Esophagus squamous epithelium (tissue), 5 donors: ENCODE measurements at places on chromosomes 3 and 15. TPM values are rescaled to one million over a fixed set of nuclear protein-coding genes. Genes with fewer than 3 reads are reported as not detected.
A peak's percentile ranks its signal among the peaks of the same experiment; 100 is the strongest.

- H3K27ac ChIP-seq: peak overlapping the region; percentile 94
- no peak for DNase-seq
- peaks cover 15% of the 10 kb centered on the region for H3K4me1 ChIP-seq
- peak overlapping the region; percentile 88 for H3K4me3 ChIP-seq
- no peaks in the 10 kb centered on the region for H3K27me3 ChIP-seq
These were observed 691 bp downstream of the MAP2K1 start for GRCh38 chr15:66387163-66388042.

GRCh38 chr15:61621146-61621545 lies 392.0 kb upstream of the RORA start:
- no peak for DNase-seq
- H3K4me3 ChIP-seq: no peak overlapping the region
- no peak overlapping the region for H3K27ac ChIP-seq
- H3K27me3 ChIP-seq: no peaks in the 10 kb centered on the region

GRCh38 chr15:48987142-48987541 lies 23.4 kb upstream of the SHC4 start:
- no peaks in the 10 kb centered on the region for H3K27me3 ChIP-seq
- no peak for DNase-seq
- H3K27ac ChIP-seq: no peak overlapping the region
- peaks cover 29% of the 10 kb centered on the region for H3K36me3 ChIP-seq

- peak overlapping the region; percentile 72 for H3K27ac ChIP-seq
- no peak overlapping the region for H3K4me3 ChIP-seq
- peaks cover 11% of the 10 kb centered on the region for H3K4me1 ChIP-seq
These were observed 87.8 kb upstream of the LMOD3 start for GRCh38 chr3:69210068-69210730.

GRCh38 chr3:110504401-110504800 lies 567.2 kb upstream of the NECTIN3 start:
- H3K27ac ChIP-seq: no peak overlapping the region
- H3K27me3 ChIP-seq: no peaks in the 10 kb centered on the region

GRCh38 chr3:42710323-42711021 lies 7.9 kb upstream of the HHATL start:
- H3K36me3 ChIP-seq: no peaks in the 10 kb centered on the region
- H3K4me3 ChIP-seq: no peak overlapping the region
- H3K4me1 ChIP-seq: no peaks in the 10 kb centered on the region
- no peaks in the 10 kb centered on the region for H3K27me3 ChIP-seq

DNA sequence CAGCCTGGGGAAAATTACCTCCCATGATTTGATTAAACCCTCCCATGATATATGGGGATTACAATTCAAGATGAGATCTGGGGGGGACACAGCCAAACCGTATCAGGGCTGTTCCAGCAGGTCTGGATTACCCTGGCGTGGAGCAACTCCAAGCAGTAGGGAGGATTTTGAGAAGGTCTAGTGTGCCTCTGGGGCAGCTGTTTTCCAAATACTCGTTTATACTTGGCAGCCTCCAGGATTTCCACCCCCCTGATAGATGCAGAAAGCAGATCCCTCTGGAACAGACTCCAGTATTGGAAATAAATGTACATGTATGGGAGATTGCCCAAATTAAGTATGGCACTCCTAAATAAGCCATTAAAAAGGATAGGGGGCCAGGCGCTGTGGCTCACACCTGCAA lies 7.7 kb upstream of the IRAK2 start:
- H3K27me3 ChIP-seq: no peaks in the 10 kb centered on the region
- no peak overlapping the region for H3K27ac ChIP-seq
- H3K36me3 ChIP-seq: no peaks in the 10 kb centered on the region
- H3K4me1 ChIP-seq: peaks cover 4% of the 10 kb centered on the region
- no peak overlapping the region for H3K4me3 ChIP-seq

GRCh38 chr3:58119186-58119585 lies 91.6 kb downstream of the DNASE1L3 start:
- peaks cover 58% of the 10 kb centered on the region for H3K4me1 ChIP-seq
- no peak overlapping the region for H3K4me3 ChIP-seq
- no peaks in the 10 kb centered on the region for H3K27me3 ChIP-seq
- DNase-seq: no peak
- peaks cover 13% of the 10 kb centered on the region for H3K36me3 ChIP-seq

- H3K27ac ChIP-seq: no peak overlapping the region
- H3K4me1 ChIP-seq: no peaks in the 10 kb centered on the region
- no peak for DNase-seq
- H3K27me3 ChIP-seq: no peaks in the 10 kb centered on the region
These were observed 40.6 kb upstream of the NMNAT3 start for GRCh38 chr3:139718415-139718814.

- peaks cover 12% of the 10 kb centered on the region for H3K27me3 ChIP-seq
- no peak for DNase-seq
- H3K4me1 ChIP-seq: no peaks in the 10 kb centered on the region
These were observed 7.7 kb downstream of the ITIH1 start for GRCh38 chr3:52784931-52785590.

- no peak overlapping the region for H3K27ac ChIP-seq
- H3K36me3 ChIP-seq: no peaks in the 10 kb centered on the region
- H3K4me3 ChIP-seq: no peak overlapping the region
- H3K27me3 ChIP-seq: no peaks in the 10 kb centered on the region
These were observed 73.7 kb downstream of the OCA2 start for GRCh38 chr15:28025413-28025812.

GRCh38 chr15:87120555-87120954 lies 1040.9 kb downstream of the AGBL1 start:
- no peaks in the 10 kb centered on the region for H3K27me3 ChIP-seq
- DNase-seq: no peak
- no peak overlapping the region for H3K4me3 ChIP-seq
- H3K27ac ChIP-seq: no peak overlapping the region

- H3K4me1 ChIP-seq: no peaks in the 10 kb centered on the region
- no peak overlapping the region for H3K4me3 ChIP-seq
- no peaks in the 10 kb centered on the region for H3K36me3 ChIP-seq
These were observed 416.1 kb downstream of the ROBO1 start for GRCh38 chr3:79351699-79352098.

DNA sequence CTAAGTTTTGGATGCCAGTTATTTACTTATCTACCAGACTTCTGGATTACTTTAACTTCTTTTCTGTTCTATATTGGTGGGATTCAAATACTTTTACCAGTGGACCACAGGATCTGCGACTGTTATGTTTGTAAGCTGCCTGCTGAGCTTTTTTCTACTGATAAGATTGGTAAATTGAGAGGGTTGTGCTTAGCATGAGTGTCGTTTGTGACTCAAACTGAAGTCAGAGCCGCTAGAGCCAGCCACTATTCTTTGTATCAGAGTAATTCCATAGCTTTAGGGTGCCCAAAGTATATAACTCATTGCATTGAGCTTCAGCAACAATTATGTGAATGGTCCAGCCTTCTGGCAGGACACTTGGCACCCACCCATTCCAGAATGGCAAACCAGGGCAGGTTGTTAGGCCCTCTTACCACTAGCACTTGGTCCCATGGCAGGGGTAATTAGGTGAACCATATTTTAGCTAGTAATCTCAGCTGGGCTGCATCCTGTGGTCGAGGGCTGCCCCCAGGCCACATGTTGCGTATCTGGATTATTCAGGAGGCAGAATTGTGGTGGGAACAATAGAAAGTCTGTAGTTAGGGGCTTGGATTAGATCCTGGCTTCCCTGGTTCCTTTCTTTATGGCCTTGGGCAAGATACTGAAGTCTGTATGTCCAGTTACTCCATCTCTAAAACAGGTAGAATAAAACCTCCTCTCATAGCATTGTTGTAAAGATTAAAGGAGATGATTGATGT lies 6.0 kb downstream of the PLCL2 start:
- H3K4me1 ChIP-seq: no peaks in the 10 kb centered on the region
- DNase-seq: no peak

GRCh38 chr3:169755488-169755887 lies 9.4 kb downstream of the TERC start:
- no peak for DNase-seq
- H3K4me3 ChIP-seq: no peak overlapping the region
- H3K4me1 ChIP-seq: no peaks in the 10 kb centered on the region
- H3K27me3 ChIP-seq: no peaks in the 10 kb centered on the region

DNA sequence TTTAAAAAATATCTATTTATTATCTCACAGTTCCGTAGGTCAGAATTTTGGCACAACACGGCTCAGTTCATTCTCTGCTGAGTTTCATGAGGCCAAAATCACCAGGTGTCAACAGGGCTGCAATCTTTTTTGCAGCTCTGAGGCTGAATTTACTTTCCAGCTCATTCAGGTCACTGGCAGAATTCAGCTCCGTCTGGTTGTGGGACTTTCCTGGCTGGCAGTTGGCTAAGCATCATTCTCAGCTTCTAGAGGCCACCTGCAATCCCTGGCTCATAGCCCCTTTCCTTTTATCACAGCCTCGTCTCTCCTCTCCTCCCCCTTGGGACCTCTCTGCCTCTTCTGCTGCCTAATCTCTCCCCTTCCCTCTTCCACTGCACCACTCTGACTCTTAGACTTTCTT lies 174.0 kb upstream of the WNT5A start:
- H3K27me3 ChIP-seq: no peaks in the 10 kb centered on the region
- peaks cover 6% of the 10 kb centered on the region for H3K4me1 ChIP-seq
- H3K36me3 ChIP-seq: no peaks in the 10 kb centered on the region
- no peak for DNase-seq

GRCh38 chr3:138479438-138479863 lies 45.0 kb downstream of the ESYT3 start:
- no peaks in the 10 kb centered on the region for H3K36me3 ChIP-seq
- H3K27me3 ChIP-seq: no peaks in the 10 kb centered on the region
- H3K4me3 ChIP-seq: no peak overlapping the region
- H3K27ac ChIP-seq: no peak overlapping the region

- no peaks in the 10 kb centered on the region for H3K36me3 ChIP-seq
- no peak for DNase-seq
- H3K4me1 ChIP-seq: peaks cover 5% of the 10 kb centered on the region
- no peaks in the 10 kb centered on the region for H3K27me3 ChIP-seq
These were observed 22.0 kb downstream of the SLC9A9 start for GRCh38 chr3:143826296-143826695.

The PDZRN3 gene
- 22.1 TPM for total RNA-seq

The MINDY2 gene
- total RNA-seq: 9.1 TPM

The GHSR gene
- total RNA-seq: not detected

The SNX22 gene
- not detected for total RNA-seq

The ELL3 gene
- 16.9 TPM for total RNA-seq

The PLCB2 gene
- 10.2 TPM for total RNA-seq
